ENCODE measurements at places on chromosomes 1 and 21.
A peak's percentile ranks its signal among the peaks of the same experiment; 100 is the strongest.

DNA sequence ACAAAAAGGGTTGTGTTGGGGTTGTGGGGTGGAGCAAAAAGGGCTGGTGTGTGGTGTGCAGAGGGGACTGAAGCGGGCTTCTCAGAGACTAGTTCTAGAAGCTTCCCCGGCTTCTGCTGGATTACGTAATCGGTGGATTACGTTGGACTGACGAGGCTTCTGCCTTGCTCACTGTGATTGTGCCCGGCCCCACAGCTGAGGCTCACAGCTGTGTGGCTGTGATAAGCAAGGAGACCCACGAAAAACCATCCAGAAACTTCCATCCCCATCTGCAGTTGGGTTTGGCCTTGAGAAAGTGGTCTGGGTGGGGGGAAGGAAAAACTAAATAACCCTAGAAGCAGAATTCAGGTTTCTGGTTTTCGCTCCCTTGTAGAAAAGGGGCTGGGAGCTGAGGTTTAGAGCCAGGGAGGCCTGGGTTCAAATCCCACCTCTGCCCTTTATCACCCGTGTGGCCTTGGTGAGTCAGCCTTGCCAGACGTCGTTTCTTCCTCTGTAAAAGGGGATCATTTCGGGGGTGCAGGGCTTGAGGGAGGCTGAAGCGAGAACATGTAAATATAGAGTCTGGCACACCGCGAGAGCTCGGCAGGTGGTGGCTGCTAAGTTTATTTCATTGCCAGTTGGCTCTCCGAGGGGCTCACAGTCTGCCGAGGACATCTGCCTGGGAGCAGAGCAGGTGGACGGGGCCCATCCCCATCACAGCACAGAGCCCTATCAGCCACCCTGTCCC lies 30.4 kb upstream of the DISP3 start:
- DNase-seq: no peak

GRCh38 chr1:178071811-178072210 lies 22.1 kb upstream of the RASAL2 start:
- no peak for DNase-seq

DNA sequence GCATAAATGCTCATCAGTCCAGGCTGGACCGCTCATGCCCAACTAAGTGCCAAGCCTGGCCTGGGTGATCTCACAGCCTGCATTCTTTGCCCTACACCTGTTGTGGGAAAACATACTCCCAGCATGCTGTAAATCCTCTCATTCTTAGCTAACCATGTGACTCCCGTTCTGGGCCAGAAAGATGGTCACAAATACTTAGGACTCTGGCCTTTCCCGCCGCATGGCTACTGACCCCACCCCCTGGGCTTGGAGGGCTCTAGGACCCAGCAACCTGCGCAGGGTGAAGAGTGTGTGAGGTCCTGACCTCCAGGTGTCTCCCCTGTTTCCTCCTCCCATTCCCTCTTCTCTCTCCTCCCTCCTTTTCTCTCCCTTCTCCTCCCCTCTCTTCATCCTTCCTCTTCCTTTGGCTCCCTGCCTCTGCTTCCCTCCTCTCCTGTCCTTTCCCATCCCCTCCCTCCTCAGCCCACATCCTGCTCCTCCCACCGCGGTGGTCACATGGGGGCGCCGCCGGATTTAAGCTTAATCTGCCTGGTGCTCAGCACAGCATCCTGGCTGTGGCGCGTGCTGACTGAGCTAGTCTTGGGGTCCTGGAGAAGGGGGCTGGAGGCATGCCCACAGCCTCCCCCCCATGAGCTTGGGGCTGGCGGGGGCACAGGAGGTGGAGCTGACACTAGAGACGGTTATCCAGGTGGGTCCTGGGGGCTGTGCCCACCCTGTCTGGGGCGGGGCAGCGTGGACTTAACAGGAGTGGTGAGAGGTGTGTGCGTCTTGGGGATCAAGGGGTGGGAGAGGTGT lies at the start of gene CROCC:
Gene CROCC (plus strand): TSS at position 541 of the 795 bp plus-strand sequence. CDS start 88 bp downstream, at position 629.
- DNase-seq: peak; percentile 58

GRCh38 chr1:163799190-163799805 lies 477.5 kb downstream of the NUF2 start:
- no peak for DNase-seq

GRCh38 chr1:207034208-207034607 lies 1.7 kb upstream of the C1orf116 start:
- no peak for DNase-seq

DNA sequence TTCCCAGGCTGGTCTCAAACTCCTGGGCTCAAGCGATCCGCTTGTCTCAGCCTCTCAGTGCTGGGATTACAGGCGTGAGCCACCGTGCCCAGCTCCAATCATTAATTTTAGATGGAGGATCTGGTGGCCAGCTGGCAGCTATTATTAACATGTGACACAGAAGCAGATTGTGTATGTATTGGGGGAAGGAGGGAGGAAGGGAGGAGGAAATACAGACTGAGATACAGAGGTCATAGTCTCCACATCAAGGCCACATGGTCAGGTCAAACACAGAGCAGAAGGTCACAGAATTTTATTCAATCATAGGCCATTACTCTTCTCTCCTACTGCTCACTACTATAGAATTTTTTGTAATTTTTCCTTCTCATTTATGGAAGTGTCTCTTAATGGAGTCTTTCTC lies 57.9 kb upstream of the ADORA3 start:
- DNase-seq: no peak

DNA sequence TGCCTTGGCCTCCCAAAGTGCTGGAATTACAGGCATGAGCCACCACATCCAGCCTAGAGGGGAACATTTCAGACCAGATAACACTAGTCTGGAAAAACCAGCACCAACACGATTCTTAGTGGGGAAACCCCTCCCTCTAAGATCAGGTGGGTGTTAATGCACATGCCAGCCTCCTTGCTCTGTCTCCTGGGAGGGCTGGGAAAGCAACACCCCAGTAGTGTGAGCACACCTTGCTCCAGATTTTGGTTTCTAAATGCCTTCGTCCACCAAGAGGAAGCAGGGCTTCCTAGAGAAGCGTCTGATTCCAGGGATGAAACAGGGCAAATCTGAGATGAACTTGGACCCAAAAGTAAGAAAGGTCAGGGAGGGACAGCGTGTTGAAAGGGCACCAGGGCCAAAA lies 2.2 kb upstream of the KRTAP10-4 start:
- no peak for DNase-seq

DNA sequence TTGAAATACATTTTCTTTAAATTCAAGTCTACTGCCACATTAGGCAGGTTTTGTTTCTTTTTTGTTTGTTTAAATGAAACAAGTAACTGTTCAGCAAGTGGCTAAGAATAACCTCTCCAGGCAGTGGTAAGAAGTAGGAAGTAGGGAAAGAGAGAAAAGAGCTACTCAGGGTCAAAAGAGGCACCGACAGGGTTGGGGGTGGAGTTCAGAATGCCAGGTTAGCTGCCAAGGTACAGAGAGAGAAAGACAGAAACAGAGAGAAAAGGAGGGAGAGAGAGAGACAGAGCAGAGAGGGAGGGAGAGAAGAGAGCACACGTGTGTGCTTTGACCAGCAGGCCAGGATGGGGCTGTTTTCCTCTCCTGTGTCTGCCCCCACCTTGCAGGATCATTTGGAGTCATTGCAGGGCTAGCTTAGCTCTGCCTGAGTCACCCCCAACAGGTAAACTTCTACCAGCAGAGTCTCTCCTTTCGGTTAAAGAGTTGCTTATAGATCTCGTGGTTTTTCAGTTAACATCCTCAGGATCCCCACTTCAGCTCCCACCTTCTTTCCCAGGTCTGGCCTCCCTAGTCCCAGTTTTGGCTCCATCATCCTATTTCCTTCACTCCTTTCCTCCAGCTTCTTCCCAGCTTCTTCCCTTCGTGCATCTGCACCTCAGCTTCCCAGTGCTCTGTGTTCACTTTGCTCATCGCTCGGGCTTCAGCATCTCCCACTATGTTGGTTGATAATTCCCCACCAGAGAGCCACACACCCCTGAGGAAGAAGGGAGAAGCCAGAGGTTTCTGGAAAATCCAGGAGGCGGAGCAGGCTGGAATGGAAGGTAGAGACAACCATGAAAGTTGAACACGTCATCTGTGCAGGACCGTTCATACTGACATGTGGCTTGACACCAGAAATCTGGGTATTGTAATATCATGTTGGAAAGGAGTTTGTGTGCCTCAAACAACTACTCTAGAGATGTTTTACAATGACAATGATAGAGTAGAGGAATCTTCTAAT lies 21.8 kb upstream of the RAB4A start:
- DNase-seq: no peak

- no peak for DNase-seq
These were observed 5.4 kb downstream of the RUSC1 start for GRCh38 chr1:155326020-155326526.

DNA sequence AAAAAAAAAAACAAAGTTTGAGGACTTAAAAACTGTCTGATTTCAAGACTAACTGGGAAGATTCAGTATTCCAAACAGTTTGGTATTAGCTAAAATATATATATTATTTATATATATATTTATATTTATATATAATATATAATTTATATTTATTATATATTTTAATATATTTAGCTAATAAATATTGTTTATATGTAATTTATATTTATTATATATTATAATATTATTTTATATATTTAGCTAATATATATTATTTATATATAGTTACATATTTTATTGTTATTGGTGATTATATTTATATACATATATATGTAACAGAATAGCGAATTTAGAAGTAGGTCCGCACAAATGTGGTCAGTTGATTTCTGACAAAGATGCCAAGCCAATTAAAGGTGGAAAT lies 480.2 kb upstream of the C1orf87 start:
- no peak for DNase-seq

- no peak for DNase-seq
These were observed 27.0 kb downstream of the PKNOX1 start for GRCh38 chr21:43001316-43001715.

DNA sequence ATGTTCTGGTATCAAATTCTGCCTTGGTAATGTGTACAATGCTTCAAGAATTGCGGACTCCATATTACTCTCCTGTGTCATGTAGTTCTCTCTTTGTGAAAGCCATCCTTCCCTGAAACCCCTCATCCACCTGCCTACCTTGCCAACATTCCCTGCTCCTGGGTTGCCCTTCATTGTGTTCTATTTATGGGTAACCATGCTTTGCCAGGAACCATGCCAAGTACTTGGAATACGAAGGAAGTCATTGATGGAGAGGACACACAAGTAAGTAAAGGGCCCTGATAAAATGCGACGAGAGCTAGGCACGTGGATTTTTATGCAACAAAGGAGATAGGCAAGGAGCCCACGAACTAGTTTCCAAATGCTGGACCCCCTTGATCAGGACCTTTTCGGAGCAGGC lies 300.8 kb downstream of the DISC1 start:
- DNase-seq: no peak

- no peak for DNase-seq
These were observed 56.2 kb upstream of the RASAL2 start for GRCh38 chr1:178037510-178038253.

DNA sequence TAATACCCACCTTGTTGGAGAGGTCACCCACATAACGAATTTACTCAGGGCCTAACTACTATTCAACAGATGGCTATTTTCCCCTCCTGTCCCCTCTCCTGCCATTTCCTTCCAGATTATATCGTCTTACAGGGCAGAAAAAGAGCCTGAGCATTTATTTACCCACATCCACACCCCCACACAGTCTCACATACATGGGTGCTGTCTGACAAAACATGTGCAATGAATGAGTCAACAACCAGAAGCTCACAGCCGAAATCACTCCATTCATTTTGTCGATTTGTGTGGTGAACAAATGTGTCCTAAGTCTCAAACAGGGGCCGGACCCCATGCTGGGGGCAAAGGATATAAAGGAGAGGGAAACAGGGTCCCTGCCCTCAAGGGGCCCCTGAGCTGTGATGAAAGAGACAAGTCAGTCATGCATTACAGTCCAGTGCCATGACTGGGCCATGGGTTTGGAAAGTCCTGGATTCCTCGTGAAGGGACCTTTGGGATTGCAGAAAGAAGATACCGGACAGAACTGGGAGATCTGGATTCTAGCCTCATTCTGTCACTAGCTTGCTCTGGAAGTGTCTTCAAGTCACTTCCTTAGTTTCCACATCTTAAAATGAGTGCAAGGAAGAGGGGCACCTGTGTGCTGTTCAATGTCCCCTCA lies 16.4 kb upstream of the ZNF683 start:
- DNase-seq: no peak

GRCh38 chr1:204623365-204623893 lies 62.1 kb downstream of the LRRN2 start:
- no peak for DNase-seq

GRCh38 chr1:3890389-3891328 lies 9.4 kb downstream of the C1orf174 start:
- DNase-seq: no peak

DNA sequence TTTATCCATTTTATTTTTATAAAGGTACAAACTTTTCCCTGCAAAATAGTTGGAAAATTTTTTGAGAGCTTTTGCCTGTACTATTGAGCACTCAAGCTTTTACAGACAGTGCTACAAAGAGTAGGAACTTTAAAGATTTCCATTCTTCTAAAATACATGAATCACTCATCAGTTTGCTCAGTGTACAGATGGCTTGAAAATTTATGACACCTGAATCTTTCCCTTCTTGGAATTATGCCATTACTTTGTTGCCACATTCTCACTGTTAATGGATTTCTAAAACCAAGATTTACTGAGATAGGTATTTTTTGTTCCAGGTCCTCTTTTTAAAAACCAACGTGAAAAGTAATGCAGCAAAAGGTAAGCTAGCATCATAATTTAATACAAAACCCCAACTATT lies 76.0 kb downstream of the GPATCH2 start:
- DNase-seq: no peak

GRCh38 chr1:182170891-182171461 lies 109.5 kb upstream of the ZNF648 start:
- DNase-seq: no peak

DNA sequence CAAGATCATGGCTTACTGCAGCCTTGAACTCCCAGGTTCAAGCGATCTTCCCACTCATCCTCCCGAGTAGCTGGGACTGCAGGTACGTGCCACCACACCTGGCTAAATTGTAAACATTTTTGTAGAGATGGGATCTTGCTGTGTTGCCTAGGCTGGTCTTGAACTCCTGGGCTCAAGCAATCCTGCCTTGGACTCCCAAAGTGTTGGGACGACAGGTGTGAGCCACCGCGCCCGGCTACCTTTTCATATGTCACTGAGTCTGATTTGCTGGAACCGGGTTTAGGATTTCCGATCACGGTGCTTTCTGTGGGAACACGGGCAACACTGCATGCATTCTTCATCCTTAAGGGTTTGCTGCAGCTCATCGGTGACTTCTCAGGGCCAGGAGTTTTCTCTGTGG lies 32.2 kb upstream of the PCBP3 start:
- DNase-seq: no peak

GRCh38 chr1:174726167-174726879 lies 273.4 kb upstream of the CACYBP start:
- no peak for DNase-seq
